Hindlimb muscle (tissue), 1 donor: ENCODE measurements at places on chromosomes 12 and 14.

GRCh38 chr12:118544569-118544968, 168.2 kb downstream of the SUDS3 start:
- no peak for DNase-seq

- DNase-seq = no peak
Observed at GRCh38 chr14:79578470-79578869, 632.8 kb downstream of the DIO2 start.

DNA sequence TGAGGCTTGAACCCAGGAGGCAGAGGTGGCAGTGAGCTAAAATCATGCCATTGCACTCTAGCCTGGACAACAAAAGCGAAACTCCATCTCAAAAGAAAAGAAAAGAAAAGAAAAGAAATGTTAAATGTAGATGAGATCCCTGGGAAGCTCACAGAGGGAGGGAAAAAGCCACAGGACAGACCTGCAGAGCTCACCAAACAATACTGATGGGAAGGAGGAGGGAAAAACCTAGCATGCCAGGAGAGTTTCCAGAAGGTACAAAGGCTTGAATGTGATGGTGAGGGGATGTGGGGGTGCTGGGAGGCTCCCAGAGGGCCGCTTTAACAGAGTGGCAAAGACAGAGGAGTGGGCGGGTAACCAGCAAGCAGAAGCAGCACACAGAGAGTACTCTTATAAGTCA, 72.3 kb downstream of the PTPN21 start:
- DNase-seq = no peak

DNA sequence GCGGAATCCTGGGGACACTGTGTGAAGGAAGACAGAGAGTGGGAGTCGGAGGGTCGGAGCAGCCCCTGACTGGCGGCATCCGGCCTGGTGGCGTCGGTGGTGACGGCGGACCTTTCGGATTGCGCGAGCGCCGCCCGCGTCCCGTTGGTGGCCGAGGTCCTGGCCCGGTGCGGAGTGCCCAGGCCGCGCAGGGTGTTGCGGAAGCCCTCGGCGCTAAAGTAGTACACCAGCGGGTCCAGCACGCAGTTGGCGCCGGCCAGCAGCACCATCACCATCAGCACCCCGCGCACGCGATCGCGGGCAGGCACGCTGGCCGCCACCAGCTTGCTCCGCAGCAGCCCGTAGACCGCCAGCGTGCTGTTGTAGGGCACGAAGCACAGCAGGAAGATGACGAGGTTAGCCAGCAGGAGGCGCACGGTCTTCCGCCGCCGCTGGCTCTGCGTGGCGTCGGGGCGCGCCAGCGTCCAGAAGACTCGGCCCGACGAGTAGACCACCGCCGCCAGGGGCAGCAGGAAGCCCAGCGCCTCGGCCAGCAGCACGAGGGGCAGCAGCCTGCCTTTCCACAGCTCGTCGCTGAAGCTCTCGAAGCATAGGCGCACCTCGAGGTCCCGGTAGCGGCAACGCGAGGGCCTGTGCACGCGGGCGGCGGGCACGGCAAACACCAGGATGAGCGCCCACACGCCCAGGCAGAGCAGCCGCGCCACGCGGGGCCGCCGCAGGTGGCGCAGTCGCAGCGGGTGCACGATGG, 13.1 kb upstream of the CHD4 start:
- DNase-seq = peak; percentile 59

- no peak for DNase-seq
Observed at GRCh38 chr12:14824012-14824634, 10.1 kb upstream of the SMCO3 start.

- DNase-seq = no peak
Observed at GRCh38 chr12:109677279-109677691, 36.3 kb upstream of the FAM222A start.

- DNase-seq = no peak
Observed at GRCh38 chr12:116136340-116136739, 141.2 kb downstream of the MED13L start.

GRCh38 chr14:101098641-101099040, 195.1 kb upstream of the RTL1 start:
- DNase-seq = no peak

DNA sequence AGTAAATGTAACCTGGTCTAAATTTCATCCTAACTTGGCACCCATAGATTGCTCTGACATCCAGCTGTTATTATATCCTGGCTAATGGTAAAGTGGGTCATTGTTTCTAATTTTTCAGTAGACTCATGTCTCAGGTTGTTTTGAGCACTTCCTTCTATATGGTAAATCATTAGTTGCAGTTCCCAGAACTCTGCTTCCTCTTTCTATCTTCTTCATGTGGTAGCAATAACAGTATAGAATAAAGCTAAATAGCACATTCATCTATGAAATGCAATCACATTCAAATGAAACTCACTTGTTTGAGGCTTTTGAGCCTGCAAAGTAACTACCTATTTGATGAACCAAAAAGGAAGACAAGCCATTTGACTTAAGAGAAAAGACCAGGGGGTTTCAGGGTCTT, 65.1 kb upstream of the GZMB start:
- DNase-seq = no peak

DNA sequence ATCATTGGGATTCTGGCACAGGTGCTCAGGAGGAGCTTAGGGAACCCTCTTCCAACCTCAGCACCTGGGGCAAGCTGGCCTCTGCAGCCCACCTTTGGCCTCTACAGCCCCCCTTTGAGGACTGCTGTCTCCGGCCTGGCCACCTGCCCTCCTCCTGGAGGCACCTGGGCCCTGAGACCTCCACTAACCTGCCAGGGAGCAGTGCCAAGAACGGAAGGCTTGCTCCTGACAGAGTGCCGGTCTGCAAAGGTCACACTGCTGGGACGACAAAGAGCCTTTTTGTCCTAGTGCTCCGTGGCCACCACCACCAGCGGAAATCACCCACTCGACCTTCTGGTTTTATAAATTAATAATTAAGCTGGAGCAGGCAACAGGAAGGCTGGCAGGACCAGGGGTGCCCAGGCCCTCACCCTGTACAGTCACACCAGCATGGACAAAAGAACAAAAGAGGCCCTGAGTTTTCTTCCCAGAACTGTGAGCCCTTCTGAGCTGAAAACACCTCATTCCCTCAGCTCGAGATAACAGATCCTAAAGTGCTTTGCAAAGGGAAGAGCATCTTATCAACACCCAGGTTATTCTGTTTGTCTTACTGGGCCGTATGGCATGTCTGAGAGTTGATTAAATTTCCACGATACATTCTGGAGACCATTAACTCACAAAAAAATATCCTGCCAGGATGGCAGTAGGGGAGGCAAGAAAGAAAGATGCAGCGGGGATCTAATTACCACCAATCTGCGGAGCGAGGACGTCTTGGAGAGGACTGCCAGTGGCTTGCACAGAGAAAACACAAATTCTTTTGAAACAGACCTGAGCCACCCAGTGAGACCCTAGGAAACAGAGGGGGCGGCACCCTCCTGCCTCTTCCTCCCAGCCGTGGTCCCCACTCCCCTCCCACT, 8.2 kb downstream of the TESC start:
- no peak for DNase-seq

DNA sequence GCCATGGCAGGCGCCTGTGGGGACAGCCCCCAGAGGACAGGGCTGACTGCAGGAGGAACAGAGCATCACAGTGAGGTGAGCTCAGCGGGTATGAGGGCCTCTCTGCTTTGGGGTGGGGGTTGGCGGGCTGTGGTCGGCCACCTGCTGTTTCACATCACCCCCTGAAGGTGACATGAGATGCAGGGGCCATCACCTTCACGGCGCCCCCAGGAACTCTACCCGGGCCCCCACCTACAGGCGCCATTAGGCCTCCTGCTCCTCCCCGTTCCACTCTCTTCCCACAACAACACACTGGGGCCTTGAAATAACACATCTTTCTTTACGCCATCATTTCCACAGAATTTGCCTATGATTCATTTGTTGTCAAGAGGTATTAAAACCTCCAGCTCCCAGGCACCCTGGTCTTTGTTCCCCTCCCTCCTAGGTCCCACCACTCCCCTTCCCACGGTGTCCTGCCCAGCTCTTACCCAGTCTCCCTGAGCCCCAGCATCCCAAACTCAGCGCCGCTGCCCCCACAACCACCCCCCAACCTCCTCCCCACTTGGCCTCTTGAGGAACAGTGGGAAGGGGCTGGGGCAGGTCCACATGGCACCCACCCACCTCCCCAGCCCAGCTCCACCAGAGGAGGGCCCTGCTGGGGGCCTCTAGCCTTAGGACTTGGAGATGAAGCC, 12.7 kb upstream of the HDAC7 start:
- no peak for DNase-seq

DNA sequence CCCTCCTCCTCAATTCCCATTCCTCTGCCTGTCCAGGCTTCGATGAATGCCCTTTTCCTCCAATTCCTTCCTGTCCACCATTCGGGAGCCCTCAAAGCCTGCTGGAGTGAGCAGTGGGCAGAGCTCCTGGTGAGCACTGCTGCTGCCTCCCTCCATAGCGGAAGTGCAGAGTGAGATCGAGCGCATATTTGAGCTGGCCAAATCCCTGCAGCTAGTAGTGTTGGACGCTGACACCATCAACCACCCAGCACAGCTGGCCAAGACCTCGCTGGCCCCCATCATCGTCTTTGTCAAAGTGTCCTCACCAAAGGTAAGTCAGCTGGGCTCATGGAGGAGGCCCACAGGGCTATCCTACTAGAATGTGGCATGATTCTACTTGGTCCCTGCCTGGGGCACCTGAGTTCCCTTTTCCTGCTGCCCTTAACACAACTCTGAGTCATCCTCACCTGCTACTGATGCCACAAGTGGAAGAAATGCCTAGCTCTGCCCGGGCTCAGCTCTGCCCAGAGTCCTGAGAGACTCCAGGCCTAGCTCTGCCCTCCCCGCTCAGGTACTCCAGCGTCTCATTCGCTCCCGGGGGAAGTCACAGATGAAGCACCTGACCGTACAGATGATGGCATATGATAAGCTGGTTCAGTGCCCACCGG, 8.0 kb downstream of the CACNB3 start:
- no peak for DNase-seq

GRCh38 chr12:118436002-118436730, 59.8 kb downstream of the SUDS3 start:
- DNase-seq = no peak

GRCh38 chr12:126907900-126908764, 1358.8 kb upstream of the TMEM132C start:
- DNase-seq = no peak

DNA sequence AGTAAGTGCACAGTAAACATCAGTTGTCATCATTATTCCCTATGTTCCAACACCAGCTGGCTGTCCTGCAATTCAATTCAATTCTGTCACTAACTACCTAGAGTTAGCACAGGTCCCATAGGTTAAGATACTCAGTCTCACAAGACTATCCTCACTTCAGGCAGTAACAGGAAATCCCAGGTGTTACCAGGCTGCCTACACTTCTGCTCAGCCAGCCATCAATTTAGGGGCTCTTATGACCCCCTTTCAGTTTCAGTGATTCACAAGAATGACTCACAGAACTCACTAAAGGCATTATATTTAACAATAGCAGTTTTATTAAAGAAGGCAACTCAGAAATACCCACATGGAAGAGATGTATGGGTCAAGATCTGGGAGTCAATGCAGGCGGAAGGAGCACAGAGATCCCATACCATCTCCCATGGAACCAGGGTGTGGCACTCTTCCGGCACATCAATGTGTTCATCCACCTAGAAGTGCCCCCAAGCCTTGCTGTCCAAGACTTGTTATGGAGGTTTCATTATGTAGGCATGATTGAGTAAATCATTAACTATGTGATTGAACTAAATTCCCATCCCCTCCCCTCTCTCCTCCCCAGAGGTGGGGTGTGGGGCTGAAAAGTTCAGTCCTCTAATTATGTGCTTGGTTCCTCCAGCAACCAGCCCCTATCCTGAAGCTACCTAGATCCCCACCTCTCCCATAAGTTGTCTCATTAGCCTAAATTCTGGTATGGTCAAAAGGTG, 120.8 kb upstream of the WSCD2 start:
- DNase-seq = no peak

- no peak for DNase-seq
Observed at GRCh38 chr14:89588840-89589296, 171.8 kb upstream of the FOXN3 start.

DNA sequence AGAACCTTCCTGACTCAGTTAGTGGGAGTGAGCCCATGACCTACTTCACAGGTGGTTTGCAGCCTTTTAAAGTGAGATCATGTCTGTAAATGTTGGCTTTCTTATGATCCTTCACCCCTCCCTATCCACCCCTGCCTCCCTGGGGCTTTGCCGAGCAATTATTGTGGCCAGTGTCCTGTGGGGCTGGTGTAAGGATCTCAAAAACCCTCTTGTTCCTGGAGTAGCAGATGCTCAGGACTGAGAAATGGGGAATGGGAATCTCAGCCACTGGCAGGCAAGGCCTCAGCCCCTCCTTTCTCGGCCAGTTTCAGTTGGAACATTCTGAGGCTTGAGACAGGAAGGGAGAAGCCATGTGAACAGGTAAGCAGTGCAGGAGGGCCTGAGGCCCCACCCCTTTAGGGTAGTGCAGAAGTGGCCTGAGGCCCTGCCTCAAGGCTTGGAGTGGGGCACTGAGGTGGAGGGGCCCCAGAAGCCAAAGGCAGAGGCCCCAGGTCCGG, 53.8 kb downstream of the PLEKHG3 start:
- no peak for DNase-seq

- DNase-seq = no peak
Observed at GRCh38 chr12:21696625-21697024, 39.0 kb upstream of the LDHB start.

- DNase-seq = no peak
Observed at GRCh38 chr12:43795716-43796280, 10.3 kb downstream of the TWF1 start.

GRCh38 chr12:28998662-28999120, 150.4 kb upstream of the FAR2 start:
- DNase-seq = no peak

- no peak for DNase-seq
Observed at GRCh38 chr14:50049093-50049492, 67.3 kb downstream of the VCPKMT start.

DNA sequence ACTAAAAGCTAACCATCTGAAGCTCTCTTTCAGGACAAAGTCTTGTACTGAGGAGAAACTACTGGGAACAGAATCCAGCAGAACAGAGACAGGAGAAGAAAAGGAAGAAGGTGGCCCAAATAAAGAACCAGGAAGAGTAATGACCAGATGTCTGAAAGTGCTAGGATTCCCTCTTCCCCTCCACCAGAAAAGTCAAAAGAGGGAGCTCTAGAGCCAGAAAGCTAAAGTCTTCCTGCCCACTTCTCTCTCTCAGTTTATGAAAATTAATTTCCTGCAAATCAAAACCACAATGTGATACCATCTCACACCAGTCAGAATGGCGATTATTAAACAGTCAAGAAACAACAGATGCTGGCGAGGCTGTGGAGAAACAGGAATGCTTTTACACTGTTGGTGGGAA, 47.2 kb downstream of the SPPL3 start:
- DNase-seq = no peak
